ENCODE measurements at places on chromosomes 6 and 20. TPM values are rescaled to one million over a fixed set of nuclear protein-coding genes. Genes with fewer than 3 reads are reported as not detected.

C20orf144 gene
- total RNA-seq, result under 0.01 TPM

PRND gene
- not detected for total RNA-seq

ME1 gene
- total RNA-seq, result 31.8 TPM

SYCP2L gene
- total RNA-seq, result 0.36 TPM

DNA sequence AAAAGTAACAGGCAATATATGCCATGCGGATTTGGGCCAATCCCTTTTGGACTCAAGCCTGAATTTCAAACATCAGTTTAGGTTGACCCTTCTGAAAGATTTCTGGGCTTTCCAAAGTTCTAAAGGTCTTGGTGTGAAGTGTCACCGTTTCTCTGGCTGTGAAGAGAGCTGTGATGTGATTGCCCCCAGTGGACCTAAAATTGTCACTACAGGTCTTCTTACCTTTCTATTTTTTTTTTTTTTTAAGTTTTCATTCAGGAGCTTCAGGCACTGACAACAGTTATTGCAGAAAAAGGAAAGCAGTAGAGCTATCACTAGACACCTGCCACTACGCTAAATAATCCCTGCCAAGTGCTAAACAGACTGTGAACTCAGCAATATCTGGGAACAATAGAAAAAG is 75.7 kb upstream of the OPRM1 start:
- no peak for DNase-seq

- DNase-seq, result no peak
Measured at GRCh38 chr6:163764565-163764964, 350.0 kb downstream of the QKI start.

- DNase-seq, result no peak
Measured at GRCh38 chr6:36997811-36998722, 7.4 kb upstream of the FGD2 start.

DNA sequence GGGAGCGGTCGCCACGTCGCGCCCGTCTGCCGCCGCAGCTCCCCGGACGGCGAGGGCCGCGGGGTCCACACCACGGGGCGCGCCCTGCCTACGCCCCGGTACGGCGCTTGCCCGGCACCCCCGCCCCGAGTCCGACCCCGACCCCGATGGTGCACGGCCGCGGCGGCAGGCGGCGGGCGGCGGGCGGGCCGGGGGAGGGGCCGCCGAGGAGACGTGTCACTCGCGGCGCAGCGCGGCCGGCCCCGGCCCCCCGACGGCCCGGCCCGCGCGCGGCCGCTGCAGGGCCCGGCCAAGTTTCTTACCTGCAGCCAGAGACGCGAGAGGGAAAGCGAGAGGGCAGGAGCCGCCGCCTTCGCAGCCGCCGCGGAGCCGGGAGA is 328 bp downstream of the RRBP1 start:
- no peak for DNase-seq

- DNase-seq, result no peak
Measured at GRCh38 chr6:26197933-26198721, 110.9 kb downstream of the HFE start.
